ENCODE measurements at places on chromosomes 1 and 21. TPM values are rescaled to one million over a fixed set of nuclear protein-coding genes. Genes with fewer than 3 reads are reported as not detected.
A peak's percentile ranks its signal among the peaks of the same experiment; 100 is the strongest.

The FCRL5 gene
- total RNA-seq = not detected

The DLGAP3 gene
- 0.62 TPM for total RNA-seq

- H3K4me1 ChIP-seq = peaks cover 1% of the 10 kb centered on the region
- no peaks in the 10 kb centered on the region for H3K36me3 ChIP-seq
- no peak overlapping the region for H3K4me3 ChIP-seq
- DNase-seq = no peak
- H3K27ac ChIP-seq = no peak overlapping the region
Measured at GRCh38 chr1:78101051-78101450, 55.3 kb downstream of the GIPC2 start.

DNA sequence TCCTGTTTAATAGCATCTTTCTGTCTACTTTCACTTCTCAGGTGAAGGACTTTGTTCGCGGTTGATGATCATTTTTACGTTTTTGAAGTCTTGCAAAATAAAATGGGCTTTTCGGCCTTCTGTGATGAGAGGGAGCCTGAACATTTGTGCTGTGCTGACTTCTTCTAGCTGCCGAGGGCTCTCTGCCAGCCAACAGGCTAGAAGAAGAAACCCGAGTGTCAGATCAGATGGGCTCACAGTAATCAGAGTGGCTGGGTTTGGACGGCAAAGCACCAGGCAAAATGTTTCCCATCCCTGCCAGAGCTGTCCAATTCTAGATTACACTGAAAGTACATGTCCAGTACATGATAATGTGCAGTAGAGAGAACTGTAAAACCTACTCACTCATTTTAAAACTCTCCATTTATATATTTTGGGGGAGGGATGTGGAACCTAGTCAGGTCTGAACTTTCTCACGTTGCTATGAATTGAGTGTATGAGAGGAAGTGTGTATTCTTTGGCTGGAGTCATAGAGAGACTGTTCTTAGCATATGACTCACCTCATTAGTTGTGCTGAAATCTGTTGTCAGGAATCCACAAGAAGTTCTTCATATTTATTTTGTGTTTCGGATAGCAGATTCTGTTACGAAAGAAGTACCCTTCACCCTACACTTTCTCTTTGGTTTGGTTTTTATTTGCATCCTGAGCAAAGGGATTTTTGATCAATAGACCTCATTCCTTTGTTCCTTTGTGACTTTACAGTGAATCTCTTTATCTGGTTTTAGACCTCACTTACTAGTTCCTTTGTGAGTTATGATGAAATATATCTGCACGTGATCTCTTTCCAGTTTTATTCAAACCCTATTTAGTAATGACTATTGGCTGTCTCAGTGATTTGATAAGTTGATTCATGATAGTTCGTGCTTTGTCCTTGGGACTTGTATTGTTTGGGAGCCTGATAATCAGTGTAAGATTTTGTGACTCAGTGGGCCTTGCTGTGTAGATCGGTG, 4.8 kb downstream of the ATP1A1 start:
- peak overlapping the region; percentile 74 for H3K27ac ChIP-seq
- H3K4me3 ChIP-seq = peak overlapping the region; percentile 0
- H3K4me1 ChIP-seq = peaks cover 27% of the 10 kb centered on the region
- peak; percentile 70 for DNase-seq

DNA sequence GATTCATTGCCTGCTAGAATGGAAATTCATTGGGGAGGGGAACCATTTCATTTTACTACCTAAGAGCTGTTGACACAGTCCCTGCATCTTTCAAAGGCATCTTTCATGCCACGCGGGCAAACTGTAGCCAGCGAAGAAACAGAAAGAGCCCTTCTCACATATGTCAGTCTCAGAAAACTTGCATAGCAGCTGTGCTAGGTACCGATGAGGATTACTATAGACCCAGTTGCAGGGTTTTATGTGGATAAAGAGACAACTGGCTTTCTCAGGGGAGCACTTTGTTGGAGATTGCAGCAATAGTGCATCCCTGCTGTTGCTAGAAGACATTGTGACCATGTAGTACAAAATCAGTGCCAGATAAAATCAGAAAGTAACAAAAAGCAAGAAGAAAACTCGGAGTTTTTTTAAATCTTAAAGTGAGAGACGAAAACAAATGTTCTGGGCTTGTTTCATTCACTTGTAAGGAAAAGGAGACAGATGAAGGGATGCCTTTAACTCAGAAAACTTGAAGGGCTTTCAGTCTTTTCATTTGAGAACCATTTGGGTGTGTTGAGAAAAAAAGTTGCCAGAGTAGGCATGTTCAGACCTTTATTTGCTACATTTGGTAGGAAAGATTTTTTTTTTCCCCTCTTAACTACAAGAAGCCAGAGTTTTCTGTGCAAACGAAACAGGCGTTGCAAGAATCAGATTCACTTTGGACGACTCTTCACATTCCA, 804.1 kb downstream of the USP25 start:
- H3K27me3 ChIP-seq = no peaks in the 10 kb centered on the region
- H3K4me3 ChIP-seq = peak overlapping the region; percentile 51
- DNase-seq = no peak

DNA sequence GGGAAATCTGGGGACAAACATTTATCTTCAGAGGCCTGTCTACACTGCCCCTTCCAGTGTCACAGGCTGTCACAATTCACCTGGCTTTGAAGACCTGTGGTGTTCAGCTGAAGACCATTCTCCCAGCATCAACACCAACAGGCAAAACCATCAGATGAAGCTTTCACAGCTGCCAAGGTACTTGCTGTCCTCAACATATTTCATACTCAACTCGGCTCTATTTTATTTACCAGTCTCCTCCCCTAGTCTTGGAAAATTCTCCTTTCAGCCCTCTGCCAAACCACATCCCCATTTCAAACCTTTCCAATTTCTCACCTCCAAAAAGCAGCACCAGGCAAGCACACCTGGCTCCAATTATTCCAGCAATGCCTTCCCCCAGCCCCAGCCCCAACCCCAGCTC, 108.8 kb downstream of the TGFBR3 start:
- no peak overlapping the region for H3K27ac ChIP-seq
- H3K27me3 ChIP-seq = no peaks in the 10 kb centered on the region
- peaks cover 28% of the 10 kb centered on the region for H3K4me1 ChIP-seq

DNA sequence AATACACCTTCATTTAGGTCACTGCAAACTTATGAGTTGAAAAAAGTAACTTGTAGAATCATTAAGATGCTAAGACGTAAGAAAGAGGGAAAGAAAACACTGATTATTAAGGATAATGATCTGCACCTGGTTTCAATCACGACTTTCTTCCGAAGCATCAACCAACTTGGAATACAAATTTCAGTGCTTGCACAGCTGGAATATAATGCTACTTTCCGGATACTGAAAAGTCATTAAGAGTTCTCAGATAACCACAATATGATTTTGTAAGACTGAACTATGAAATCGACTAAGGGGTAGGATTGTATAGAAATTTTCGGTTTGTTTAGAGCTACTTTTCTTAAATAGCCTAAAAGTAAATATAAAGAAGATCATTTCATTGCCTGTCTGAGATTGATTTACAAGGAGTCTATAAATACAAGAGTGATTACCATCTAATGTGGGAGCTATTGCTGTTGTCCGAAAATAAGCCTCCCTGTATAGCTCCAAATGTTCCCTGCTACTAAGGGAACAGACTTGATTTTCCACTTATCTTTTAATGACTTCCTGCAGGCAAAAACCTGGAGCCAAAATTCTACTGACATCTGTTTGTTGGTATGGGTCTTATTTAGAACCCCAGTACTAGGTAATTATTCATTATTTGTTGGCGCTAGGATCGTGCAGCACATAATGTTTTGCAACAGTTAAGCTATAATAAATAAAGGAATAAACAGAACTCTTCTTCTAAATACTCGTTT, 673.3 kb downstream of the KCNT2 start:
- H3K4me3 ChIP-seq = no peak overlapping the region
- no peak overlapping the region for H3K27ac ChIP-seq
- no peaks in the 10 kb centered on the region for H3K36me3 ChIP-seq
- H3K27me3 ChIP-seq = no peaks in the 10 kb centered on the region
- H3K4me1 ChIP-seq = no peaks in the 10 kb centered on the region

DNA sequence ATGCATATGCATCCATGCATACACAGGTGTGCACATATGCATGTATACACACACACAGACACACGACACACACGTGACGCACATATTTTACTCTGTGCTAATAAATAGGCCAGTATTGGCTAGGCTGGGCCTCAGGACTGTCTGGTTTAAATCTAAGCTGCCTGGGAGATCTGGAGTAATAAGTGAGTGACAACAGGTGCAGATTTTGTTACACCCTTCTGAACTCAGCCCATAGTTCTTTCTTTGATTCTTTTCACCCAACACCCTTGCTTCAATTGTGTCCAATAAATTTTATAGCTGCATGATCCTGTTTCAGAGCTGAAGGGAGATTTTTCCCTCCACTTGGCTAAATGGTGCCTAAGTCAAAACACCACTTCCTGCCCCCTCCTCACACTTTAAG, 132.8 kb downstream of the FGGY start:
- no peak overlapping the region for H3K4me3 ChIP-seq
- H3K27ac ChIP-seq = no peak overlapping the region
- no peaks in the 10 kb centered on the region for H3K36me3 ChIP-seq
- no peaks in the 10 kb centered on the region for H3K27me3 ChIP-seq
- H3K4me1 ChIP-seq = no peaks in the 10 kb centered on the region
- no peak for DNase-seq

GRCh38 chr1:40876891-40877290, 14.7 kb upstream of the CITED4 start:
- H3K27ac ChIP-seq = no peak overlapping the region
- no peaks in the 10 kb centered on the region for H3K27me3 ChIP-seq
- no peaks in the 10 kb centered on the region for H3K4me1 ChIP-seq
- H3K4me3 ChIP-seq = no peak overlapping the region
- DNase-seq = no peak

- H3K27me3 ChIP-seq = no peaks in the 10 kb centered on the region
- H3K4me1 ChIP-seq = peaks cover 10% of the 10 kb centered on the region
- H3K36me3 ChIP-seq = no peaks in the 10 kb centered on the region
- H3K27ac ChIP-seq = no peak overlapping the region
- H3K4me3 ChIP-seq = no peak overlapping the region
Measured at GRCh38 chr1:7457811-7458210, 313.3 kb upstream of the VAMP3 start.

DNA sequence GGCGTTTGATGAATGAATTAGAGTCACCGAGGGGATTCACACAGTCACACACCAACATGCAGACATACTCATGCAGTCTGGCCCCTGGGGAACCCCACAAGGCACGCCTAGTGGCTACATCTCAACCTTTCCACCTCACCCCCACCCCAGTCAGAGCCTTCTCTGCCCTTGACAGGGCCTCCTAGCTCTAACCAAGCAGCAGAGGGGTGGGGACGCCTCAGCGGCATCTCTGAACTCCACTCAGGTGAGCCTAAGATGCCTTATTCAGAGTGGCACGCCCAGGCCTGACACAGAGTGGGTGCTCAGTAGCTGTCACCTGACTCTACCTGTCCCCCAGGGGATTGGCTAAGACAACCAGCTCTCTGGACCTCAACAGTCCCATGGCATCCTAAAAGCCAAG, 3.7 kb upstream of the SDC3 start:
- no peaks in the 10 kb centered on the region for H3K36me3 ChIP-seq
- no peaks in the 10 kb centered on the region for H3K27me3 ChIP-seq
- H3K27ac ChIP-seq = no peak overlapping the region

DNA sequence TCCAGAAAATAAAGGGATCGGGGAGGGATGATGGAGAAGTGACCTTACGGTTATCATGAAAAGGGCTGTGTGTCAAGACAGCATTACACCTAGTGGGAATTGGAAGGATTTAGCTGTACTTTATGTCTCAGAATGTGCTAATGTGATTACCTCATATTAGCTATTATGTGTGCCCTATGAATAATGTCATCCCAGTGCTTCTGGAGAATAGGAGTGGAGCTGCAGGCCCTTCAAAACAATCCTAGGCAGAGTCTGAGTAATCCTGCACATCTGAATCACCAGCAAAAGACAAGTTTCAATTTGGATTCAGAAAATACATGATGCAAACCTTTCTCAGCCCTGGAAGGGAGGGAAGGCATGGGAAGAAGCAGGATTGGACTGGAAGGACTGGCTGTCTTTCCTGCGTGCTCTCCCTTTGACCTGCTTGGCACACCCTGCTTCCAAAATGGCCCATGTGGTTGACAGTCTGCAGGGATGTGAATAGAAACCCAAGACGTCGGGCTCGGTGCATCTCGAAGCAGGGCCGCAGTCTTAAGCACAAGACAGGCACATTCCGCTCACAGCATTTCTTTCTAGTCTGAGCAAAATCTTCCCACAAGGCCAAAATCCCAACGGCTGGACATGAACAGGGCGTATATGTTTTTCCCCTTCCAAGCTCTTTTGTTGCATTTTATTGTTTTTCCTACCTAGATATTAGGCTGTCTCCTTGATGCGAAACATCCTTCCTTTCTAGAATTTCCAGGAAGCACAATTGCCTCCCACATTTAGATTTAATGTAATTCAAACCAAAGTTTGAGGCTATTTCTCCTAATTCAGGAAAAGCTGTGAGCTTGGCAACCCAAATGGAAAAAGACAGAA, 54.3 kb upstream of the TARBP1 start:
- DNase-seq = peak; percentile 68
- H3K27ac ChIP-seq = peak overlapping the region; percentile 98
- H3K4me1 ChIP-seq = peaks cover 46% of the 10 kb centered on the region
- H3K27me3 ChIP-seq = no peaks in the 10 kb centered on the region

DNA sequence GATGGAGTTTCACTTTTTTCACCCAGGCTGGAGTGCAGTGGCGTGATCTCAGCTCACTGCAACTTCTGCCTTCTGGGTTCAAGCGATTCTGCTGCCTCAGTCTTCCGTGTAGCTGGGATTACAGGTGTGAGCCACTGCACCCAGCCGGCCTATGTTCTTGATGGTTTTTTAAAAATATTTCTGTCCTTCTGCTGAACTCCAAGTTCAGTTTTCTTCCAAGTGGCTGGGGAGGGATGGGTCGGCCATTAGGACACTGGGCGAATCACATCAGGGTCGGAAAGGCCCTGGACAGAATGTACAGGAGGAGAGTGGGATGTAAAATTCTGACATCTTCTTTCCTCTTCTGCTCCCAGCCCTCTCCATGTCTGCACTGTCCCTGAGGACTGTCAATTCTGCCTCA, 289.6 kb downstream of the PTPRU start:
- no peaks in the 10 kb centered on the region for H3K27me3 ChIP-seq
- no peak overlapping the region for H3K27ac ChIP-seq
- H3K4me1 ChIP-seq = no peaks in the 10 kb centered on the region
- H3K36me3 ChIP-seq = no peaks in the 10 kb centered on the region

DNA sequence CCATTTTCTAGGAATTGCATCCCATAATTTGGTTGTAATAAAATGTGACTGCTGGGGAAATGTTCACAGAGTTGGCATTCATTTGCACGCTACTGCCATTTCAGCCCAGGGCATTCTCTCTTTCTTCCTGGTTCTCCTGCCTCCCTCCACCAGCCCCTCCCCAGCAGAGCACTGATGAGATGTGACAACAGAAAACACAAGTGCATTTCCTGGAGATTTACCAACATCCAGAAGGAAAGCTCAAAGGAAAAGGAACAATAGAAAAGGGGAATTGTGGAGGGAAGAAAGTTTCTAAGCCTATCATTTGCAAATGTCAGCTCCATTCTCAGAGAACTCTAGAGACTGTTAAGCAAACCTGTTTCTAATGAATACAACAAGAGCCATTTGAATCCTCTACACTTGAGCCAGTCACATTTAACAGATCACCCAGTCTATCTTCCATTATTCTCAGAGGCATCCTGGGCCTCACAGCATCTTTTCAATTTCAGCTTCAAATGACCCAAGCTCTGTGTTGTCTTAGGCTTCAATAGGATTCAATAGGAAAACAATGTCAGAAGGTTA, 395.6 kb upstream of the PBX1 start:
- no peak overlapping the region for H3K4me3 ChIP-seq
- H3K27ac ChIP-seq = no peak overlapping the region
- H3K27me3 ChIP-seq = no peaks in the 10 kb centered on the region
- H3K4me1 ChIP-seq = no peaks in the 10 kb centered on the region
- DNase-seq = no peak
- H3K36me3 ChIP-seq = no peaks in the 10 kb centered on the region
